Activated CD4-positive, alpha-beta T cell treated with anti-CD3 and anti-CD28 coated beads for 4 hours (primary cell): ENCODE measurements at places on chromosomes 7 and 10.

DNA sequence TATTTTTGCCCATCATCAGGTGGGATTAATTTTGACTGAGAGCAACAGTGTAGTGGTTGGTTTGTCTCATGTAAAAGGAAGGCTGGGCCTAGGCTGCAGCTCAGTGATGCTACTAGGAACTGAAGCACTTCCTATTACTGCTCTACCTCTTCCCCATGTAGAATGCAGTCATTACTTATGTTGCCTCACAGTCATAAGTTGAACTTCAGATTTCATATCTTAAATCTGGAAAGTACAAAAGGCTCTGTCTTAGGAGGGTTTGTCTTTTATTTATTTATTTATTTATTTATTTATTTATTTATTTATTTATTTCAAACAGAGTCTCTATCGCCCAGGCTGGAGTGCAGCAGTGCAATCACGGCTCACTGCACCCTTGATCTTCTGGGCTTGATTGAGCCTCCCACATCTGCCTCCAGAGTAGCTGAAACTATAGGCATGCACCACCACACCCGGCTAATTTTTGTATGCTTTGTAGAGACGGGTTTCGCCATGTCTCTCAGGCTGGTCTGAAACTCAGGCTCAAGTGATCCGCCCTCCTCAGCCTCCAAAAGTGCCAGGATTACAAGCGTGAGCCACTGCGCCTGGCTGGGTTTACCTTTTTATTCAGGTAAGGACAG lies 721.7 kb upstream of the GALNT17 start:
- no peak for DNase-seq

DNA sequence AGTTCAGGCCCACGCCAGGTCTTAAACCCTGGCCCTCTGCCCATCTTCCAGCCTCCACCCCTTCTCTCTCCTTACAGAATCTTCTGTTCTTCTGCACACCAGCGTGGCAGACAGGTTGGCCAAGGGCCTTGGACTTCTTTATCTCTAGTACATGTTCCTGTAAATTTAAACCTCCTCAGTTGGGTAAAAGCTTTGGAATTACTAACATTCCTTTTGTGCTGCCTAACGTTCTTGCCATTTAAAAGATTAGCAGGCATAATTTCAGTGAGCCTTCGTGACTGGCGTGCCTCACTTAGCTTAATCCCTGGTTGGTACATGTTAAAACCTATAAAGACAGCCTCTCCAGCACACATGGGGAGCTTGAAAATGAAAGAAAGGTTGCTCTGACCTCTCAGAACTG lies 192.2 kb downstream of the CUX1 start:
- DNase-seq = no peak

DNA sequence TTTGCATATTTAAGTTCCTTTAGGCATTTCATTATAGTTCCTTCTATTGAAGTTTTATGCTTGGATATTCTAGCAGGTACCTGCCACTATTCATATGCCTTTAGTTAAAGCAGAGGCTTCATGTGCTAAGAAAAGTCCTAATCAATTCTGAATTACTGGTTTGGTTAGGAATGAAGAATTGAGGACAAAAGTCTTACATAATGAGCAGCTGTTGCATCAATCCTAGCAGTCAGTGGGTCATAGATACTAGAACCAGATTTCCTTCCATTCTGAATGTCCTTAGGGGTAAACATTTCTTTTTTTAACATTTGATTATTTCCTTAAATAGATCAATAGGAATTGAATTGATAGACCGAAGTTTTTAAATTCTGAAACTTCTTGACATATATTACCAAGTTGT lies 59.2 kb downstream of the CDK13 start:
- no peak for DNase-seq

GRCh38 chr7:12796397-12797127 lies 109.1 kb downstream of the ARL4A start:
- DNase-seq = no peak

- DNase-seq = peak; percentile 51
Observed at GRCh38 chr10:3754727-3755439, 30.1 kb downstream of the KLF6 start.

- DNase-seq = no peak
Observed at GRCh38 chr7:149638566-149639320, 134.6 kb downstream of the ZNF467 start.

DNA sequence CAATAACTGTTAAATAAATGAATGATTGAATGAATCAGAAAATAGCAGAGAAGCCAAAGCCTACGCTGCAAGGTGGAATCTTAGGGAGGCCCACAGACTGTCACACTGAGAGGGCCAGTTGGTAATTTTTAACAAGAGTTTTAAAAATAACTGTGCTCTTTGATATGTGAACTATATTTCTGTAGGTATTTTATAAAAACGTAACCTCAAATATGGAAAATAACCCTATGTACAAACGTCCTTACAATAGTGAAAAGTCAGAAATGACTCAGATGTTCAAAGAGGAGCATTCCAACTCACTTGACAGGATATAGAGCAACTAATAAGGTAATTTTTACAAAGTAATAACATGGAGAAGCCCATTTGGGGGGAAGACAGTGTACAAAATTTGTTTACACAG lies 18.9 kb upstream of the TMEM273 start:
- DNase-seq = no peak

DNA sequence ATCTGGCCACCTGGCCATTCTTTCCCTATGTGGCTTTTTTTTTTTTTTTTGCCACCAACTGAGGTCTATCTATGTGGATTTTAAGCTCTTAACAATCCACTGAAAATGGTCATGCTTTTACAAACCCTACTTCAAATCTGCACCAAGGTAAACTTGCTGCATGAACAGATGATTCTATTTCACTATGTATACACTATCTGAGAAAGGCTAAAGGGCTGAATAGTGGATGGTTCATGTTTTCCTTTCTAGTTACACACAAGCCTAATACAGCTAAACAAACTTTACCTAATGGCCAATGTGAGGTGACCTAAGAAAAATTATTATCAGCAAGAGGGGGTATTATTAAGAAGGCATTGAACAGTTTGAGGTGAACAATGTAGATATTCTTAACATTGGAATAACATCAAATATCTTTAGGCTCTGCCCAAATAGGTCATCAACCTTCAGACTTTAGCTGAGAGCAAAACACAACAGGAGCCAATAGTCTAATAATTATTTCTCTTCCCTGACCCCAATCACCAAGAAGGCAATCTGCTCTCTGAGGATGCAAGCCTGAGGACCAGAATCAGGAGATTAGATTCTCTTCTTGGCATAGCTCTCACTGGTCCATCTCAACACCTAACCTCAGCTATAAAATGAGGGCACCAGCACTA lies 160.1 kb downstream of the CPEB3 start:
- DNase-seq = no peak

- DNase-seq = no peak
Observed at GRCh38 chr7:130127821-130128317, 57.5 kb downstream of the KLHDC10 start.

- peak; percentile 92 for DNase-seq
Observed at GRCh38 chr10:75230600-75231038, 5.1 kb downstream of the COMTD1 start.

DNA sequence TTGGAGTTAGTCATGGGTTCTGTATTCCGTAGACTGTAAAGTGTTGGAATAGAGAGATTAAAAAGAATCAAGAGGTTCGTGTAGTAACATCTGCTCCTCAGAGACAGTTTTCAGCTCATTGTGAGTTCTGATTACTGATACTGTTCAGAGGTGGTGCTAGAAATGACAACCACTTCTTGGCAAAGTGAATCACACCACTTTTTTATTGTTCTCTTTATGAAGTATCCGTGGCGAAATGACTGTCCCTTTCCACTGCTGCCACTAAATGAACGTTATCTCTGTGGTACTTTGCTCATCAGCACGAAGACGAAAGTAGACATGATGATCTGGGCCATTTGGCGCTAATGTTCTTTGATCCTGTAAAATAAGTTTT lies 860 bp downstream of the RPP30 start:
- no peak for DNase-seq

DNA sequence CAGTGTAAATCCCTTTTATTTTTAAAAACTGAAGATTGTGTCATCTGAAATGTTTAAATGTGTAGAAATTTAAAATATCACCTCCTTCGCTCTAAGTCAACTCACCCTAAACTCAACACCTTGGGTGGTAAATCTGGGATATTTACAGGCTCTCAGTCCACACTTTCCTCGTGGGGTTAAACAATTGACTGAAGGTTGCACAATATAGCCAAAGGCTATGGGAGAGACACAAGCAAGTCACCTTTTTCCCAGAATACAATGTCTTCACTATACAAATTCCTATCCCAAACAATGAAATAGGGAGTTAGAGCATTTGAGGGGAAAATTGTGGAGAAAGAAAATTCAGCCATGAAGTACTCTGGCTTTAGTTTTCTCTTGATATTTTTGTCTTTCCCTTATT lies 32.7 kb upstream of the MAT1A start:
- no peak for DNase-seq

GRCh38 chr10:96681524-96681923 lies 38.8 kb downstream of the PIK3AP1 start:
- no peak for DNase-seq

- no peak for DNase-seq
Observed at GRCh38 chr10:66982792-66983474, 57.1 kb downstream of the LRRTM3 start.

GRCh38 chr7:150997075-150997511 lies 6.3 kb downstream of the NOS3 start:
- DNase-seq = no peak

DNA sequence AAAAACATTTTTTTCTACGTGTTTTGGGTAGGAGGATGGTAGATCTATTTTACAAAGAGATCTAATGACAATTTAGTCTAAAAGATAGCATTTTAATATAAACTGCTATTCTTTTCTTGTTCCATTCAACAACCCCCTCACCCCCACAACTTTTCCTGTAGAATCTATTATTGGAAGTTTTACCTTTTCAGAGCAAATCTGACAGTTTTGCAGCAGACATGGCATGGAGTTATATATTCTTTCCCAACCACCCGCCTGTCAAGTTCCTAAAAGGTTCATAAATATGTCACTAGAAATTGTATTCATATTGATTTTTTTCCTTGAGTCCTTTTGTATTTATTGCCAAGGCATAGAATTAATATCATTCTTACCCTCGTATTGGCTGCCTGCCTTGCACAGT lies 21.5 kb upstream of the NAMPT start:
- no peak for DNase-seq

- DNase-seq = no peak
Observed at GRCh38 chr7:42210333-42210732, 26.7 kb downstream of the GLI3 start.

GRCh38 chr7:18806177-18806576 lies 310.6 kb downstream of the HDAC9 start:
- DNase-seq = no peak

- DNase-seq = no peak
Observed at GRCh38 chr10:878895-879294, 52.6 kb downstream of the LARP4B start.

DNA sequence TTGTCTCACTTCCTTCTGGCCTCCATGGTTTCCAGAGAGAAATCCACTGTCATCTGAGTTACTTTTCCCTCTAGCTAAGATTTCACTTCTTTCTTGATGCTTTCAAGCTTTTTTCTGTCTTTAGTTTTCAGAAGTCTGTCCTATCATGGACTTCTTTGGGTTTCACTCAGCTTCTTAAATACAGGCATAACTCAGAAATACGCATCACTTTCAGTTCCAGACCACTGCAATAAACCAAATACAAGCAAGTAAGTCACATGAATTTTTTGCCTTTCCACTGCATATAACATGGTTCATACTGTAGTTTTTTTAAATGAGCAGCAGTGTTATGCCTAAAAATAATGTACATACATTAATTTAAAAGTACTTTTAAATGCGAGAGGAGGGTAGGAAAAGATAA lies 48.7 kb downstream of the STK17A start:
- no peak for DNase-seq

DNA sequence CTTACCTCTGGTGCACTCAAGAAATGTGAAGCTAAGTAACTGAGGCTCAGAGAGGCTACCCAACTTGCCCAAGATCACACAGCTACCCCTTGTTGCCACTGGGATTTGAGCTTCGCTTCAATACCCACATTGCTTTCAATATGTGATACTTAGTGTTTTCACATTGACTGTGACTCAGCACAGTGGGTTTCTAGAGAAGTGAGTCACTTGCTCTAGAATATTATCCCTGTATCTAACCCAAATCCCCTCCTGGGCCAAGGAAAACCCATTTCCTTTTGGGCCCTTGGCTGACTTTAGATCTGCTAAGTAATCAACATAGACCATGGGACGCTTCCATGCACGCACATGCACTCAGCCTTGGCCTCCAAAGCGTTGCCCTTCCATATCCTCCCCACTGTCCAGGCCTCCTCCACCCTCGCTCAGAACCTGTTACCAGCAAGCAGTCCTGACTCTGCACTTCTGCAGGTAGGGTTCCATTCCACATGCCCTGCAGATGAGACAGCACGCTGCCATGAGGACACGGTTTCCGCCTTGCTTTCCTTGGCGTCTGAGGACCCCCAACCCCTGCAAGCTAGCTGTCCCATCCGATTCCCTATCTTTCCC lies 87.7 kb upstream of the CHST15 start:
- no peak for DNase-seq

DNA sequence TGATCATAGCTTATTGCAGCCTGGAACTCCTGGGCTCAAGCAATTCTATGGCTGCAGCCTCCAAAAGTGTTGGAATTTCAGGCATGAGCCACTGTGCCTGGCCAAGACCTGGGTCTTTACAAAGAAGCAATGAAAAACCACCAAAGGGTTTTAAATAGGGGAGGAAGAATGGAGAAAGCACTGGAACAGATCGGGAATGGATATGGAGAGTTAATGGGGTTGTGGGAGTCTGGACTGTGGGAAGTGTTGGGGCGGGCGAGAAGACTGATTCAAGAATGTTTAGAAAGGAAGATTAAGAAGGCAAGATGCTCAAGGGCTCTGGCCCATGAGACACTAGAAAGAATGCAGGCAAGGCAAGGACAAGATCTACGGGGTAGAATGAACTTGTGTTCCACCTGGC lies 98.5 kb downstream of the CARD11 start:
- no peak for DNase-seq

DNA sequence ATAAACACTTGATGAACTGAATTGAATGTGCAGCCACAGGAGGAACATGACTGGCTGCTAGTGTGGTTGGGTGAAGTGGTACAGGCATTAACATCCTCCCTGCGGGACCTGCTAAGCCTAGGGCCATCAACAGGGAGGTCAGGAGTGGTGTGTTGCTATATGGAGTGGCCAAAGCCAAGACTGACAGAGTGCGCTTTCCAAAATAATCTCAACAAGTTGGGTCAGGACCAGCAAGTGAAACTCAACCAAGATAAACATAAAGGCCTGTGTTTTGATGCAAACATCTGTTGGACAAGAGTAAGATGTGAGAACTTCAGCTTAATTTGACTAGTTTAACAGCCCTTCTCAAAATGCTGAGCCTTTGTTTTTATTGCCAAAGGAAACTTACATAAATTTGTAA lies 97.7 kb downstream of the WDFY4 start:
- no peak for DNase-seq

- no peak for DNase-seq
Observed at GRCh38 chr7:67359900-67360299, 363.3 kb downstream of the TYW1 start.
